Fibroblast of lung (primary cell): ENCODE measurements at places on chromosomes 5 and 9.

GRCh38 chr5:96259151-96259772 lies 173.8 kb downstream of the PCSK1 start:
- no peak overlapping the region for H3K4me3 ChIP-seq
- H3K4me1 ChIP-seq = peaks cover 12% of the 10 kb centered on the region
- H3K27ac ChIP-seq = peak overlapping the region; percentile 52
- H3K27me3 ChIP-seq = no peaks in the 10 kb centered on the region

GRCh38 chr5:104513121-104513602 lies 950.6 kb upstream of the NUDT12 start:
- H3K4me3 ChIP-seq = no peak overlapping the region
- H3K27ac ChIP-seq = no peak overlapping the region
- no peaks in the 10 kb centered on the region for H3K27me3 ChIP-seq
- no peaks in the 10 kb centered on the region for H3K36me3 ChIP-seq
- no peaks in the 10 kb centered on the region for H3K4me1 ChIP-seq
- peak; percentile 31 for DNase-seq

- no peaks in the 10 kb centered on the region for H3K36me3 ChIP-seq
- no peak for DNase-seq
- no peaks in the 10 kb centered on the region for H3K27me3 ChIP-seq
- no peak overlapping the region for H3K27ac ChIP-seq
- H3K4me3 ChIP-seq = no peak overlapping the region
These were observed 2.3 kb upstream of the SMIM33 start for GRCh38 chr5:139468421-139468931.

DNA sequence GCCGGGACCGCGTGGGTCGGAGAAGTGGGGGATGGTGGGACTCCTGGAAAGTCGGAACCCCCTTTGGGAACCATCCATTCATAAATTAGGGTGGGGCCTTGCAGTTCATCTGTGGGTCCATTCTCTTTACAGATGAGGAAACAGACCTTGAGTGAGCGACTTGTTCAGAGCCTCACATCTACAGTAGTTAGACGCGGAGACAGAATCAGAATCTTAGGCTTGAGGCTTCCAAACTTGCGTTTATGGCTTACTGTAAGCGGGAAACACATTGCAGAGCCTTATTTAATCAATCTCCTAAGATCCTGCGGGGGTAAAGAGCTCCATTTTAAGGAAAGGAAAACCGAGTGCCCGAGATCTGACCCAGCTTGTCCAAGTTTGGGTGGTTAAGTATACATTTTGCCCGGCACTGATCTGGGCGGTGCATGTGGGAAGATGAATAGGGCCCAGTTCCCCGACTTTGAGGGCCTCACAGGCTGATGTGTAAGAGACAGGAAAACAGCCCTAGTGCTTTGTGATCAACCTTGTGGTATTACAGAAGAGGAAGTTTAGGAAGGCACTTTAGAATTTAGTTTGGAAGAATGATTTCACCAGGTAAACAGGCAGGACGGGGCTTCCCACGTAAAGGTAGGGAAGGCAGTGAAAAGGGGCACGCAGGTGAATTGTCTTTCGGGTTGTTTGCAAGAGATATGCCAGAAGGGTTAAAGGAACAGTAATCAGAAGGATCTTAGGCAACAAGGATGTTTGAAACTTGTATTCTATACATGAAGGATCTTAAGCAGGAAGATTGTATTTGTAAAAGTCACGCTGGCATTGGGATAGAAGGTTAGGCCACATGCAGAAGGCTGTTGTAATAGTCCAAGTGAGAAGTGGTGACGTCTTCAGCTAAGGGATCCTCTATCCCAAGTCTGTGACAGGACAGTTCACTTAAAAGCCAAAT lies 744 bp downstream of the TARS1 start:
- H3K4me3 ChIP-seq = peak overlapping the region; percentile 86
- H3K4me1 ChIP-seq = peaks cover 6% of the 10 kb centered on the region
- peaks cover 6% of the 10 kb centered on the region for H3K36me3 ChIP-seq
- H3K27ac ChIP-seq = peak overlapping the region; percentile 83
- peak; percentile 76 for DNase-seq

- no peak overlapping the region for H3K4me3 ChIP-seq
- H3K4me1 ChIP-seq = no peaks in the 10 kb centered on the region
- no peak overlapping the region for H3K27ac ChIP-seq
- peaks cover 4% of the 10 kb centered on the region for H3K27me3 ChIP-seq
- no peak for DNase-seq
These were observed 282.9 kb upstream of the MAP3K1 start for GRCh38 chr5:56532466-56532865.

- H3K36me3 ChIP-seq = peaks cover 2% of the 10 kb centered on the region
- DNase-seq = no peak
- H3K4me3 ChIP-seq = no peak overlapping the region
- H3K27ac ChIP-seq = no peak overlapping the region
These were observed 28.4 kb downstream of the CSF1R start for GRCh38 chr5:150057996-150058395.

DNA sequence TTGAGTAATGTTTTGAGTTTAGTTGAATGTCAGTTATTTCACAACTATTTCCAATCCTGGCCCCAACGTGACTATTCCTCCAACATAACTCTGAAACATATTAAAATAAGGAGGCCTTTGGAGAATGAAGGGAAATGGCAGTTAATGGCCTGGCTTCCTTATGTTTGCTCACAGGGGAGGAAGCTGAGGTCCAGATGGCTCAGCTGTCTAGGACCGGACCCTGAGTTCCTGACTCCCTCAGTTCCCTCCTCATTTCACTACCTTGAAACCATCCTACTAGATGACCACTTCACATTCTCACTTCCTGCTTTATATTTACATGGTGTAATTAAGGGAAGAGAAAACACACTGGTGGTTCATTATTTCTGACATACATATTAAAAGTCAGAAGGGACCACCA lies 6.6 kb downstream of the OTULINL start:
- peaks cover 11% of the 10 kb centered on the region for H3K27me3 ChIP-seq
- H3K4me1 ChIP-seq = peaks cover 4% of the 10 kb centered on the region
- no peak overlapping the region for H3K4me3 ChIP-seq
- no peak for DNase-seq
- no peaks in the 10 kb centered on the region for H3K36me3 ChIP-seq
- H3K27ac ChIP-seq = no peak overlapping the region

DNA sequence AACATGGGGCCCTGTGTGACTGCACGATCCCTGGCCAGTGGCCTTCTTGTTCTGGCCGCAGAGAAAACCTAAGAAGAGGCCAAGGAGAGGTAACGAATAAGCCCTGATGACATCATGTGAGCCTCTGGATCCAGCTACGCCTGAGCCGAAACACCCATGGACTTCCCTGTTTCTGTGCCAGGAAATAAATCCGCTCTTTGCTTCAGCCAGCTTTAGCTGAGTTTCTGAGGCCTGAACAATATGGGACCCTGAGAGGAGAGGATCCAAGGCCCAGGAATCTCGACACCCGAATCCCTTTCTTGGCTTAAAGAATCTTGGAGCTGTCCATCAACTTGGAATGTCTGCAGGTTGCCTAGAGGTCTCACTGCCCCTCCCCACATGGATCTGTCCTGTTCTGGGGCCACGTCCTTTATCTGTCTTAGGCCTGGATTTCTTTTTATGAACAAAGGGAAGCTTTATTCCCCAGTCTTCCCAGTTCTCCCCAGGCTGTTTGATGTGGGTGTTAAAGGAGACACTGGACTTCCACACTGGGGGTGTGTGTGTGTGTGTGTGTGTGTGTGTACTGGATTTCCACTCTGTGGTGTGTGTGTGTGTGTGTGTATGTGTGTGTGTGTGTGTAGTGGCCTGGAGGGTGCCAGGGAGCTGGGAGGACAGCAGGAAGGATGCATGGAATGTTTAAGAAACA lies 13.7 kb downstream of the IER5L start:
- H3K36me3 ChIP-seq = no peaks in the 10 kb centered on the region
- DNase-seq = peak; percentile 83
- H3K4me1 ChIP-seq = peaks cover 29% of the 10 kb centered on the region
- H3K27me3 ChIP-seq = no peaks in the 10 kb centered on the region
- H3K4me3 ChIP-seq = no peak overlapping the region
- H3K27ac ChIP-seq = peak overlapping the region; percentile 13

DNA sequence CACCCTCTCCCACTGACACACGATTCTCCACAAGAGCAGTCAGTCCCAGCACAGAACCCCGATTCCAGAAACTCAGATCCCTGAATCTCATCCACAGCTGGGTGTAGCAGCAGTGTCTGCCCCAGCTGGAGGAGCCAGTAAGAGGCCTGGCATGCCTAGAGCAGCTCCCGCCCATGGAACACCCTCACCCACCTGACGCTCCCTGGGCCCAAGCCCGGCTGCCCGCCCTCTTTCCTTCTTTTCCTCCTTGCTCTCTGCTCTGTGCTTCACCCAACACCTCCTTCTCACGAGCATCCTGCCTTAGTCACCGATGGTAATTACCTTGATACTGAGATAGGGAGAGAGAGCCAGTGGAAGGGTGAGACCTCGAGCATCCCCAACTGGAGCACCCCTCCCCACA lies 8.7 kb downstream of the PCDH1 start:
- peaks cover 29% of the 10 kb centered on the region for H3K27me3 ChIP-seq
- no peaks in the 10 kb centered on the region for H3K36me3 ChIP-seq
- H3K4me1 ChIP-seq = no peaks in the 10 kb centered on the region
- H3K4me3 ChIP-seq = no peak overlapping the region
- no peak for DNase-seq
- H3K27ac ChIP-seq = no peak overlapping the region

- no peaks in the 10 kb centered on the region for H3K27me3 ChIP-seq
- peak; percentile 2 for DNase-seq
- H3K4me3 ChIP-seq = no peak overlapping the region
- no peaks in the 10 kb centered on the region for H3K4me1 ChIP-seq
- no peak overlapping the region for H3K27ac ChIP-seq
- no peaks in the 10 kb centered on the region for H3K36me3 ChIP-seq
These were observed 96.9 kb upstream of the FSTL4 start for GRCh38 chr5:133709209-133709725.

GRCh38 chr5:177154003-177154643 lies 20.6 kb downstream of the NSD1 start:
- H3K27me3 ChIP-seq = no peaks in the 10 kb centered on the region
- H3K4me3 ChIP-seq = no peak overlapping the region
- H3K36me3 ChIP-seq = no peaks in the 10 kb centered on the region
- H3K4me1 ChIP-seq = no peaks in the 10 kb centered on the region
- no peak for DNase-seq
